ENCODE measurements at places on chromosomes 12 and 14.
A peak's percentile ranks its signal among the peaks of the same experiment; 100 is the strongest.

- DNase-seq: no peak
These were observed 32.4 kb downstream of the PIGH start for GRCh38 chr14:67567654-67568053.

DNA sequence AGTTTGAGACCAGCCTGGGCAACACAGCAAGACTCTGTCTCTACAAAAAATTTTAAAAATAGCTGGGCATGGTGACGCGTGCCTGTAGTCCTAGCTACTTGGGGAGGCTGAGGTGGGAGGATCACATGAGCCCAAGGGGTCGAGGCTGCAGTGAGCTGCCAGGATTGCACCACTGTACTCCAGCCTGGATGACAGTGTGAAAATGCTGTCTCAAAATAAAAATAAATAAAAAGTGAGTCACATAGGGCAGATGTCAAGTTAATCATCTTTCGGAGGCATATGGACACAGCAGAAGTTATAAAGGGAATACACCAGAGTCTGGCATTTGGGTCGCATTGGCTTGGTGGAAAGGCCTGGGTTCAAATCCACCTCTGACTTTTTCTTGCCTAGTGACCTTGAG lies 92.7 kb downstream of the PHETA1 start:
- DNase-seq: no peak

DNA sequence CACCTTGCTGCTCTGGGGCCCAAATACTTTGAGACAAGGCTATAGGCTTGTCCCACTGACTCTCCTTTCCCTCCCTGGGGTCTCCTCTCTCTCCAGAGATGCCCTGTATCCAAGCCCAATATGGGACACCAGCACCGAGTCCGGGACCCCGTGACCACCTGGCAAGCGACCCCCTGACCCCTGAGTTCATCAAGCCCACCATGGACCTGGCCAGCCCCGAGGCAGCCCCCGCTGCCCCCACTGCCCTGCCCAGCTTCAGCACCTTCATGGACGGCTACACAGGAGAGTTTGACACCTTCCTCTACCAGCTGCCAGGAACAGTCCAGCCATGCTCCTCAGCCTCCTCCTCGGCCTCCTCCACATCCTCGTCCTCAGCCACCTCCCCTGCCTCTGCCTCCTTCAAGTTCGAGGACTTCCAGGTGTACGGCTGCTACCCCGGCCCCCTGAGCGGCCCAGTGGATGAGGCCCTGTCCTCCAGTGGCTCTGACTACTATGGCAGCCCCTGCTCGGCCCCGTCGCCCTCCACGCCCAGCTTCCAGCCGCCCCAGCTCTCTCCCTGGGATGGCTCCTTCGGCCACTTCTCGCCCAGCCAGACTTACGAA lies 3.1 kb downstream of the NR4A1 start:
- no peak for DNase-seq

GRCh38 chr12:80821513-80822000 lies 104.8 kb downstream of the MYF5 start:
- no peak for DNase-seq

DNA sequence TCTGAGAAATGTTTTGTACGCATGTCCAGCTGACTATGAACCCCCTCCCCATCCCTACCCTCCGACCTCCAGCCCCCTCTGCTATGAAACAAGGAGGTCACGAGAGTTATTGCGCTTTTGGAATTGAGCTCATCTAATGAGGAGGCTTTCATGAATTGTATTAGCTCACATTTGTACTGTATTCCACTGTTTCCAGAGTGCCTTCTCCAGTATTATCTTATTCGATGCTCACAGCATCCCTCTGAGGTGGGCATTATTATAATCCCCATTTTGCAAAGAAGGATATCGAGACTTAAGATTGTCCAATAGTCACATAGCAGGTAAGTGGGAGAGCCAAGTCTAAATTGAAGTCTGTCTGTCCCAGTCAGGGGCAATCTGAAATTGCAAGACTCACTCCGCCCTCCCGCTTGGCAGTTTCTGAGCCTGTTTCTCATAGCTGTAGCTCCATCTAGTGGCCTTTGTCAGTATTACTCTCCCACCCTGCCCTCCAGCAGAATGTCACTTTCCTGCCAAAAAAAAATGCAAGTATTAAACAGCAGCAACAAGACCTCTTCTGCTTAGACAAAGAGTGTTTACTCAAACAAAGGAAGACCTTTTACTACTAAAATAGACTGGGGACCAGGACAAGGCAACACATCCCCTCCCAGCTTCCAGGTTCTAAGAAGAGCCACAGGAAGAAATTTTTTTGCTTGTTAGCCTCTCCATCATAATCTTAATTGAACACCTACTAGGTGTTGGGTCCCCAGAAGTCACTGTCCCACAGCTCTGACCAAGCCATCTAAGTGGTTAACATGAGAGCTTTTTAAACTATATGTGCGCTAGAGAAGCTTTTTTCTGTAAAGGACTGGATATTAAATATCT lies 48.6 kb upstream of the TMEM233 start:
- peak; percentile 36 for DNase-seq

GRCh38 chr14:105022276-105022670 lies 1.4 kb upstream of the CDCA4 start:
- DNase-seq: no peak

DNA sequence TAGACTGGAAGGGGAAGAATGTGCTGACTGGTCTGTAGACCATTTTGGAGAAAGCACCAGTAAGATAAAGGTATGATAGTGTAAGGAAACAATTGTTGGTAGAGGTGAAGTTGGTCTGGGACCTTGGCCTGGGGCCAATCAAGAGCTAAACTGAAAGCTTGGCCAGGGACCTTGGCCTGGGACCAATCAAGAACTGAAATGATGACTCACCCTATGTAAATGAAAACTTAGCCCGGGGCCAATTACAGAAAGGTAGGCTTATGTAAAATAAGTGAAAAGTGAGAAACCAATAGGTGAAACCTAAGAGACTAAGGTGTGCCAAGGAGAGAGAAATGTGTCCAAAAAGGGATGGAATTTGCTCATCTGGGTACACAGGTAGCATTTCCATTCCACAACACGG lies 776.0 kb downstream of the C12orf50 start:
- DNase-seq: no peak

GRCh38 chr14:80269353-80269925 lies 58.1 kb upstream of the DIO2 start:
- no peak for DNase-seq

- DNase-seq: no peak
These were observed 166.9 kb upstream of the CCND2 start for GRCh38 chr12:4106621-4107020.

- no peak for DNase-seq
These were observed 270.6 kb downstream of the PAWR start for GRCh38 chr12:79420146-79420618.

- DNase-seq: no peak
These were observed 399.8 kb downstream of the RGS6 start for GRCh38 chr14:72332046-72332445.

DNA sequence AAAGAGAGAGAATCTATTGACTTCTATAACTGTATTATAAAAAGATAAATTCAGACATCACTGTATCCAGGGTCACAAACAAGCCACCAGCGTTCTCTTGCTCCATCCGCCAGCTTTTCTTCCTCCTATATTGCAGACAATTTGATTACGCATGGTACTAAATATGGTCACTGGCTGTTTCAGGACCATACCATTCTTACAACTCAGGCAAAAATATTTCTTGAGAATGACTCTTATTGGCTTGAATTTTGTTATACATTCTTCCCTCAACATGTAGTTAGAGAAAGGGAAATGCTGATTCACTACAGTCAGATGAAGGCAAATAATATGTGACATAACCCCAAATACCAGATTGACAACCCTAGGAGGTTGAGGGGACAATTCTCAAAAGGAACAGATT lies 101.3 kb downstream of the SLC6A15 start:
- DNase-seq: no peak

GRCh38 chr14:89188492-89188891 lies 228.5 kb downstream of the FOXN3 start:
- DNase-seq: no peak

DNA sequence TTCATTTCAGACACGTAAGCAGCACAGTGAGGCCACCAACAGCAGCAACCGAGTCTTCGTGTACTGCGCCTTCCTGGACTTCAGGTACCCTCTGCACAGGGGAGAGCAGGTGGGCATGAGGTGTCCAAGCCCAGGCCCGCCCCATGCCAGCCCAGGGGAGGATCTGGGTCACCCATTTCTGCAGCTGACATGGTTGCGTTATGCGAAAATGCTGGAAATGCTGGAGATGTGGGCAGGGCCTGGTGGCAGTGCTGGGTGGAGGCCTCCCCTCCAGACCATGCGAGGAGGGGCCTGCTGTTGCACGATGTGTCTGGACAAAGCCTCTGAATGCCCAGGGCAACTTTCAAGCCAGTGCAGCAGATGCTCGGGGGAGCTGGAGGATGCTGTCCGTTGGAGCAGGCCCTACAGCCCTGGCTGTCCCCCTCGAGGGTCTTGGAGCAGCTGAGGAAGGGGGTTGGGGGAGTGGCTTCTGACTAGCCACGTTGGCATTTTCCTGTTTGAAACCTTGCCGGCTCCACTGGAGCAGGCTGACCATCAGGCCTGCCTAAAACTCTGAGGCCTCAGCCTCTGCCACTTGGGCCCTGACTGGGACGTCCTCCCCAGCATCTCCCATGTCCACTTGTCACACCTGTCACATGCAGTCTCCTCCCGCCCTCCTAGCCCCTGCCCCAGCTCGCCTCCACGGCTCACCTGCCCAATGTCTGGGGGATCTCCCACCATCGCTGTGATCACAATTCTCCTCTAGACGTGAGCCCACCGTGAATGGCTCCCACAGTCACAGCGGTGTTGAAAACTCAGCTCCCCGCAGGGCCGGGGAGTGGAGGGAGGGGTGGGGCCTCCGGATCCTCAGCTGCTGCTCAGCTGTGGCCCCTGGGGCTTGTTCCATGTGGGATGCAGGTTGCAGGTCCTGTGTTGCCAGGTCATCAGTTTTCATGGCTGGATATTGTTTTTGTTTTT lies 123.4 kb downstream of the ADGRD1 start:
- no peak for DNase-seq
